ENCODE measurements at places on chromosomes 7 and 10.

- no peak for DNase-seq
Measured at GRCh38 chr7:70285854-70286253, 687.6 kb downstream of the AUTS2 start.

GRCh38 chr7:80923211-80923612 lies 4.4 kb upstream of the SEMA3C start:
- DNase-seq, result no peak

DNA sequence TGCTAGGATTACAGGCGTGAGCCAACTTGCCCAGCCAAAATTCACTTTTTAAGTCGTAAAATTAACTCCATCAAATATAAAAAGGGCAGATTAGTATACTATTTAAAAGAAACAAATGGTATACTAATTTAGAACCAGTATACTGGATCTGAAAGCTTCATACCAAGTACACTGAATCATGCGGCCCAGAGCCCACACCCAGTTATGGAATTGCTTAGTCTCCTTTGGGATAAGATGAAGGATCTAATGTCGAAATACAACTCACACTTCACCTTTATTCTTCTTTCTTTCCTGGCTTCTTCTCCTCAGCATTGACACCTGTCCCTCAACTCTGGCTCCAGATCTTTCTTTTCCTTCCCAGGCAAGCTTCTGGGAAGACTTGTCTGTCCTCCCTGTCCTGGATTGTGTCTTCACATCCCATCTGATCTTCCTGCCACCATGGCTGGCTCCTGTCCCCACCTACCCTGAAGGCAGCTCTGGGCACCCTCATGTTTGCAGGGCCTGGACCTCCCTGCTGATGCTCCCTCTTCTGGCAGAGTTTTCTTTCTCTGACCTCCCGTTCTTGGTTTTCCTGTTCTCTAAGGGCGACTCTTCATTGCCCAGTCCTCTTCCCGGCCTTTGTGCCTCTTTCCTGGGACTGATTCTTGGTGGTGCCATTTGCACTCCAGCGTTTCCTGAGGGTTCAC lies 57.8 kb upstream of the CTBP2 start:
- DNase-seq, result no peak

GRCh38 chr10:43930777-43931176 lies 282.1 kb upstream of the ZNF32 start:
- no peak for DNase-seq

GRCh38 chr10:35511647-35512046 lies 93.5 kb upstream of the GJD4 start:
- DNase-seq, result no peak

DNA sequence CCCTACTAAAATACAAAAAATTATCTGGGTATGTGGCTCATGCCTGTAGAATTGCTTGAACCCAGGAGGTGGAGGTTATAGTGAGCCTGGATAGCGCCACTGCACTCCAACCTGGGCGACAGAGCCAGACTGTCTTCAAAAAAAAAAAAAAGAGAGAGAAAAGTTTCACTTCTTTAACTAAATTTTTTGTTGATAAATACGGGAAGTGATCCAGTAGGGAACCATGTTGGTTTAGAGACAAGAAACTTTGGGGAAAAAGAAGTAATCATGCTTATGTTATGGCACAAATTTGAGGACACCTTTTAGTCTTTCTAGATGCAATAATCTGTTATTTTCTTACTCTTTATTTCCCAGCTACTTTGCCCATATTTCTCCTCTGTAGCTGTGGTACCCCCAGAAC lies 309.7 kb downstream of the TYW1 start:
- DNase-seq, result no peak

DNA sequence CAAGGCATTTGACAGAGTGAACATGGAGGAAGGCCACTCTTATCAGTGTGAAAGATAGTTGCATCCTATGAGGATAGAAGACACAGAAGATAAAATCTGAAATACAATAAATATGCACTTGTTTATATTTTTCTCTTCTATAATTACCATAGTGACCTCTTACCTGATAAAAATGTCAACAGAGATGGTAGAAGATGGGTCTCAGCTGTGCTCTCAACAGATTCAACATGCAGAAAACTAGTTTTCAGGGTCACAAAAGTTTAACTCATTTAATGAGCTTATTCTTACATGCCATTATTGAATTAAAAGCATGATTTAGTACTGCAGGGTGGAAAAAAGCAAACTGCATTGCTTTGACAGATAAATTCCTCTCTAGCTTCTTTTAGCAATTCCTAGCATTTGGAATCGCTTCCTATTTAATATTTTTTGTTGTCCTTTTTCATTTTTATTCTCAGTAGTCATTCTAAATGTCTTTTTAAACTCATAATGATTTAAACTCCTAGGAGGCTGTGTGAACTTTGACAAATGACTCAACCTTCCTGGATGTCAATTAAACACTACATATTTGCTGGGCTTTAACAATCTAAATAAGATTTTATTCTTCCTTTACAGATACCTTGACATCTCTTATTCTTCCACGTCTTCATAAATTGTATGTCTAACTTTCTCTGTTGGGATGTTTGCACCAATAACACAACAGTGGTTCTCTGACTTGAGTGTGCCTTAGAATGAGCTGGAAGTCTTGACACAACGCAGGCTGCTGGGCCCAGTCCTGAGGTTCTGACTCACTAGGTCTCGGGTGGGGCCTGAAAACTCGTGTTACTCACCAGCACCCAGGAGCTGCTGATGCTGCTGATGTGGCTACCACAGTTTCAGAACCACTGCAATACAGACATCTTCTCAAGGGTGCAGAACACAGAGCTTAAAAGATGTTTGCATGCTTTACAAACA lies 565.5 kb upstream of the IGFBP3 start:
- no peak for DNase-seq

DNA sequence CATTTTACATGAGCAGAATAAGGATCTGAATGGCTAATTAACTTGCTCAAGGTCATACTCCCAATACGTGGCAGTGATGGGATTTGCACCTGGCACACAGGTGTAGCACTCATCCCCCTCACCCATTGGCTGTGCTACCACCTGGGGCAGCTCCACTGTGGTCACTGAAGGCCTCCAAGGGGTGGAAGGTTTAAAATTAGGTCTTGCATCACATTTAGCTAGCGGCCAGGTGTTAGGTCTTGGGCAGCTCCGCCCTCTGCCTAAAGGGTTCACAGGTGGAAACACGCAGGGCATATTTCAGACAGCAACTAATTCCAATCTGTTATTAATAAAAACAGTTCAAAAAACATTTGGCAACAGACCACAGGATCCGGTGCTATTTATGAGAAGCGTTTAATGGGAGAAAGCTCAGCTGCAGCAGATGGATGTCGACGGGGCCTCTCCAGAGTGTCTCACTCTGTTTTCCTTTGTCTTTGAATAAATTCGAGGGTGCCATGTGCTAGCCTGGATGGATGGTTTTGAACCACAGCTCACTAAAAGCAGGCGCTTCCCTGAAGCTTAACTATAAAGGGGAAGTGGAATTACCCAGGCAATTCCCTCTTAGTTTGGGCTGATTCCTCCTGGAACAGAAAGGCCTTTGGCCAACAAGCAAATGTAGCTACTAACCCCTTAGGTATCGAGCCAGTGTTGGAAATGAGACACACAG lies 1017.6 kb downstream of the TYW1 start:
- DNase-seq, result no peak

DNA sequence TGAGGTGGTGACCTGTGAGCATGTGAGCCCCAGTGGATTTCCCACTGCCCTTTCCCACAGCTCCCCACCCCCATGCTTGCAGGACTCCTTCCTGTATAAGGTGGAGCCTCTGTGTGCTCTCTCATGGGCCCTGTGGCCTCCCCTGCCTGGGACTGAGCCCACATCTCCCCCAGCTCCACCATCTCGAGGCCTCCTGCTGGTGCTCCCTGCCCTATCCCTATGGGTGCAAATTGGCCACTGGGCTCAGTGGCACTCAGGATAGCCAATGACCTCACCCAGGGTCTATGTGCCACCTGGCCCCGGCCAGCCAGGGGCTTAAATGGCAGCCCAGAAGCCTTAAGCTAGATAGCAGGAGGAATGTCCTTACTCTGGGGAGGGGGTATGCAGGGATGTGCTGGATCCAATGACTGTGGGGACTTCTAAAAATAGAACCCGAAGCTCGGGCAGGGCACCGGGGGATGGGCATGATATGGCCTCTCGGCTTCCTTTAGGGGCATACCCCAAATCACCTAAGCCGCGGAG lies 2.0 kb downstream of the LDB3 start:
- no peak for DNase-seq

- DNase-seq, result no peak
Measured at GRCh38 chr10:100728928-100729861, 16.2 kb upstream of the PAX2 start.

DNA sequence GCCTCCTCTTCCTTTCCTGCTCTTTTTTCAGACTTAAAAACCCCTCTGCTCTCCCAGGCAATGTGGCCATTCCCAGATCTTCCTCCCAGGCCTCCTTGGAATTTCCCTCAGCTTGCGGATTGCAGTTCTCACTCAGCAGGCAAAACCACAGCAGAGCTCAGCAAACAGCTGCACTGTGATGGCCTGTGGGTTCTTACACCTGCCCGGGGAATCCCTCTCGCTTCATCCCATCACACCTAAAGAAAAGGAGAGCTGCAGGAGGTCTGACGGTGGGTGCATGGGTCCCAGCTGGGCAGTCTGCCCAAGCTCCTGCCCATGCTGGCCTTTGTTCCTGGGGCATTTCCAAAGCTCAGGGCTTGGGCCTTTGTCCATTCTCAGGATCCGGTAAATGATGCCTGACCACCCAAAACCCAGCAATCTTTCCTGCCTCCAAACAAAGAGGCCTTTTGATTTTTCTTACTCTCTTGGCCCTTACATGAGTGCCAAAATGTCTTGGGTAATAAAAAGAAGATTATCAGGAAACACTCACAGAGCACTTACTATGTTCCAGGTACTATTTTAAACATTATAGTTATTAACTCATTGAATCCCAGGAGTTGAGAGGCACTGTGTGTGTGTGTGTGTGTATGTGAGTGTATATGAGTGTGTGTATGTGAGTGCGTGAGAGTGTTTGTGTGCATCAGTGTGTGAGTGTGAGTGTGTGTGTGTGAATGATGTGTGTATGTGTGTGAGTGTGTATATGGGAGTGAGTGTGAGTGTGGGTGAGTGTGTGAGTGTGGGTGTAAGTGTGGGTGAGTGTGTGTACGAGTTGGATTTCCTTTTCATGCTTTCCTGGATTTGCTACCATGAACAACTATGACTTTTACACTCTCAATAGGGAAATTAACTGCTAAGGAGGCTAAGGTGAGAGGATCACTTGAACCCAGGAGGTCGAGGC lies 64.5 kb upstream of the PODXL start:
- no peak for DNase-seq

GRCh38 chr10:130206216-130206737 lies 70.1 kb downstream of the GLRX3 start:
- DNase-seq, result no peak

DNA sequence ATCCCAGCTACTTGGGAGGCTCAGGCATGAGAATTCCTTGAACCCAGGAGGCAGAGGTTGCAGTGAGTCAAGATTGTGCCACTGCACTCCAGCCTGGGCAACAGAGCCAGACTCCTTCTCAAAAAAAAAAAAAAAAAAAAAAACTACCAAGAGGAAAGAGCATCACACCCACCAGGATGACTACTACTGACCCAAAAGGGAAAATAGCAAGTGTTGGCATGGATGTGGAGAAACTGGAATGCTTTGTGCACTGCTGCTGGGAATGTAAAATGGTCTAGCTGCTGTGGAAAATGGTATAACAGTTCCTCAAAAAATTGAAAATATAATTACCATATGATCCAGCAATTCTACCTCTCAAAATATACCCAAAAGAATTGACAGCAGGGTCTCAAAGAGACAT lies 7.7 kb upstream of the TIAL1 start:
- no peak for DNase-seq

DNA sequence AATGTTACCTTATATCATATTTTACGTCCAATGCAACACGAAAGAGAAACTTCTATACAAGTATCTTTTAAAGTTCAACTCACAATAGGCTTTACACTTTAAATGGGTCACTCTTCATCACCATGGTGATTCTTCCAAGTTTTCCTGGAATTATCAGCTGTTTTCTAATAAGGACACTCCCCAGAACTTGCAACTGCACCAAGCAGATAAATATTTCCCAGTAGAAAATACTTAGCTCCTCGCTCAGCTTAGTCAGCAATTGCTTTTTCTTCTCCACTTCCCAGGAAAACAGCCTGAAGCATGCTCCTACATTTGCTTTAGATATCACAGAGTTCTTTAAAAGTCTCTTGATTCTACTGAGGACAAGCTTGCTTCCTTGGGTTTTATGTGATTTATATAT lies 25.7 kb upstream of the ADD3 start:
- DNase-seq, result no peak

DNA sequence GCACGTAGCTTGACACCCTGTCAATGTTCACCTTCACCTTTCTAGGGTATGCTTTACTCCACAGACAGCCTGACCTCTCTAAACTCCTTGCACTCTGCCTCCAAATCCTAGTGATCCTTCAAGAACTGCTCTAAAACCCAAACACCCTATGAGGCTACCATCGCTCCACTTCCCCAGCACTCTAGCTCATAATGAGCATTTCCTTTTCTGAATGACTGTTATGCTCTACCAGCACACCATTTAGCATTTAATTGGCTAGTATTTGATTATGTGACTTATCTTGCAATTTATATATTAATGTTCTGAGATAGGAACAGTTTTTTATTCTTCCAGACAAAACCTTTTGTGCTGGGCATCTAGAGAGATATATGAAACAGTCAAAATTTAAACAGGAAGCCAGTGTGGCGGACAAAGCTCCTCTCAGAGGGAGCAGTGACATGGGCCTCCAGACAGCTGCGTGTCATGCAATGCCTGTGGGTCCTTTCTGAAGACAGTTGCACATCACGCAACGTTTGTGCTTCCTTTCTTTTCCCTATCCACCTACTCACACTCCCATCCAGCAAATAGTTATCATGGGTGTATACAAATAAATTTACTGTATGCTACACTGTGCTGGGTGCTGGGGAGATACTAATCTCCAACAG lies 86.3 kb downstream of the ALOX5 start:
- no peak for DNase-seq

GRCh38 chr10:77101341-77101740 lies 536.3 kb downstream of the KCNMA1 start:
- no peak for DNase-seq

- DNase-seq, result no peak
Measured at GRCh38 chr10:13518076-13518692, 10.6 kb downstream of the BEND7 start.

DNA sequence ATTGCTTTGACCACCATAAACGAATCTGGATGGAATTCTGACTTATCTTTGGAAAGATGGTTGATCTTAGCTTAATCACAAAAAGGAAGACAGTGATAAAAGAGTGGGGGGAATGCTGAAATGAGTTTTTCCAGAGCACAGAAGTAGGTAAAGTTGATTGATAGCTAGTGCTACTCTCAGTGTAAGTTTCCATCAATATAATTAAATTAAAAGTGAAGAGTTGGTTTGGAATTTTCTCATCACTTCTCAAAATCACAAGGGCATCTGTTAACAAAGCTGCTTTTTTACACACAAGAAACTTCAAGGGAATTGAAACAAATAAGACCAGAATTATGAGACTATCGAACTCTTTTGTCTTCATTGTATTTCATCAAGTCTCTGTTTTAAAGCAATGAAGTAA lies 1217.3 kb downstream of the REEP3 start:
- no peak for DNase-seq

GRCh38 chr10:71093531-71093930 lies 118.8 kb upstream of the UNC5B start:
- no peak for DNase-seq

GRCh38 chr10:125694883-125695282 lies 11.9 kb upstream of the TEX36 start:
- DNase-seq, result no peak

GRCh38 chr7:29102558-29103151 lies 43.7 kb downstream of the CPVL start:
- DNase-seq, result no peak

GRCh38 chr7:28140979-28141378 lies 39.6 kb downstream of the JAZF1 start:
- DNase-seq, result no peak

GRCh38 chr10:15341502-15342128 lies 29.5 kb downstream of the FAM171A1 start:
- DNase-seq, result no peak
